Amniotic stem cell (primary cell): ENCODE measurements at places on chromosomes 7 and 10.

GRCh38 chr10:50312464-50313437 lies 61.4 kb upstream of the ASAH2 start:
- DNase-seq, result no peak

- no peak for DNase-seq
These were observed 1.3 kb upstream of the PAPSS2 start for GRCh38 chr10:87658321-87658795.

DNA sequence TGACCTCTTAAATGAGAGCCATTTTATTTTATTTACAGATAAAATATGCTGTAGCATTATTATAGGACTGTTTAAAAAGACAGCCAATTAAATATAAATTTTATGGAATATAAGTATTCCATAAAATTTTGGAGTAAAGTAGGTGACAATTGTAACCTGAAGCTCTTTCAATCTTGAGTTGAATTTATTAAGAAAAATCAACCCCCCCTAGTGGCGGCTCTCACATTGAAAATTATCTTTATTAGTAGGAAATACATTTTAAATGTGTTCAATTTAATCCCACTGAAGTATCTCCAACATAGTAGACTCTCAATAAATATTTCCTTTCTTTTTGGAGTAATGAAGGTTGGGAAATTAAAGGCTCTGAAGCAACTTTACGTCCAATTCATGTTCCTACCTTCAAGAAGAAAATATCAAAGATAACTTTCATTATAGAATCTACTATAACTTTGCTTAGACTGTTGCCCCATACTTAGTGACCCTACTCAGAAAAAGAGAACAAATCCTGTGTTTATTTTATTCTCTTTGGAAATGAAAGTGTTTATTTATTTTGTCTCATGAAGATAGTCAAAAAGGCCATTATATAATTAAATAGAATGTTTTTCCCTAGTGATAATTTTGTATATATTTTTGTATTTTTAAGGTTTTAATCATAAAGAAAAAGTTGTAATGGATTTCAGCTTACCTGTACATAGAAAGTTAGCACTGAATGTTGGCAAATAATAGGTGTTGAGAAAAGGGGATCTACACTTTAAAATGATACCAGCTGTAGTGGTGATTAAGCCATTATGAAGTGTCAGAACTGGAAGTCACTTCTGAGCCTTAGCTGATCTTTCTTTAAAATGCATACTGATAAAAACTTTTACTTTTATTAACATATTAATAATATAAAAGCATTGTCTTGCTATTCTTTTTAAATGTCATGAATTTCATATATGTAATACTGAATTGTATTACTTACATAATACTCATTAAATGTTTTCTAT lies 3.3 kb downstream of the AHR start:
- peak; percentile 30 for DNase-seq

- no peak for DNase-seq
These were observed 111.4 kb downstream of the INPP5A start for GRCh38 chr10:132648851-132649528.

GRCh38 chr10:104326991-104327610 lies 11.2 kb downstream of the ITPRIP start:
- DNase-seq, result no peak

GRCh38 chr10:31322647-31323046 lies 3.6 kb downstream of the ZEB1 start:
- DNase-seq, result no peak

DNA sequence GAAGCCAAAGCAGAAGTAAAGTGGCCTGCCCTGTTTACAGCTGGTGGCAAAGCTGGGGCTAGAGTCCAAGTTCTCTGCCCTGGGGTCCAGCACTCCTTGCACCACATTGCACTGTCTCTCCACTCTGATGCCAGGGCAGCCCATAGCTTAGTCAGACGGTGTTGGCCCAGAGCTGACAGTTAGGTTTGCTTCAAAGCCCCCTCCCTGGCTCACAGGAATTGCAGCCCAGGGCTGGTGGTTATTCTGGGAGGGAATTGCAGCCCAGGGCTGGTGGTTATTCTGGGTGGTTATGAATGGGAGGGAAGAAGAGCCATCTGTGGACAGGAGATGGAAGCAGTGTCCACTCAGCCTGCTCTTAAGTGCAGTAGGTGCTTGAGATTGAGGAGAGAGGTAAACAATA lies 88.9 kb downstream of the SCRN1 start:
- DNase-seq, result no peak

DNA sequence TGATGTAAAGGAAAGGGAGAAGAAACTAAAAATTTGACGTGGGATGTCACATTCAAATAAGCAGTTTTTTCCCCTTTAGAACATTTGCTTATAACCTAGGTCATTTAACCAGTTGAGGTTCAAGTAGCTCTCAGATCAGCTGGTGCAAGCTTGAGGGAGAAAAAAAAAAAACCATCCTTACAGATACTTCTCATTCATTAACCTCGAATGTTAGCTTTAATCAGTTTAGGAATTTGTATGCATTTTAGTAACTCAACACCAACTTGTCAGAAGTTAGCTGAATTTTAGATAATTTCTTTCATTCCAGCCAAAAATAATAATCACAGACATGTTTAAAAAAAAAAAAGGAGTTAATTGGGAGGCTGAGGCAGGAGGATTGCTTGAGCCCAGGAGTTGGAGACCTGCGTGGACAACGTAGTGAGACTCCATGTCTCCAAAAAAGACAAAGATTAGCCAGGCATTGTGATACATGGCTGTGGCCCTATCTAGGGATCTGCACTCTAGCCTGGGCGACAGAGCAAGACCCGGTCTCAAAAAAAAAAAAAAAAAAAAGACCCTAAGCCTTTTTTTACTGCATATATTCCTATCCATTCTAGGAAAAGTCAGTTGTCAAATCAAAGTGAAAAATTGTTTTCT lies 46.2 kb downstream of the BMPR1A start:
- no peak for DNase-seq

DNA sequence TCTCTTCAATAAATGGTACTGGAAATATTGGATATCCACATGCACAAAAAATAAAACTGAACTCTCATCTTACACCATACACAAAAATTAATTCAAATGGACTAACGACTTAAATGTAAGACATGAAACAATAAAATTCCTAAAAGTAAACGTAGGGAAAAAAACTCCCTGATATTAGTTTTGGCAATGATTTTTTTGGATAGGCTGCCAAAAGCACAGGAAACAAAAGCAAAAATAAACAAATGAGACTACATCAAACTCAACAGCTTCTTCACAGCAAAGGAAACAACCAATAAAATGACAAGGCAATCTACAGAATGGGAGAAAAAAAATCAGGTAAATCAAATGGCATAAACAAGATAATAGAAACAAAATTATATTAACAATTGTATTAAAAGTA lies 65.7 kb downstream of the ORC5 start:
- no peak for DNase-seq

DNA sequence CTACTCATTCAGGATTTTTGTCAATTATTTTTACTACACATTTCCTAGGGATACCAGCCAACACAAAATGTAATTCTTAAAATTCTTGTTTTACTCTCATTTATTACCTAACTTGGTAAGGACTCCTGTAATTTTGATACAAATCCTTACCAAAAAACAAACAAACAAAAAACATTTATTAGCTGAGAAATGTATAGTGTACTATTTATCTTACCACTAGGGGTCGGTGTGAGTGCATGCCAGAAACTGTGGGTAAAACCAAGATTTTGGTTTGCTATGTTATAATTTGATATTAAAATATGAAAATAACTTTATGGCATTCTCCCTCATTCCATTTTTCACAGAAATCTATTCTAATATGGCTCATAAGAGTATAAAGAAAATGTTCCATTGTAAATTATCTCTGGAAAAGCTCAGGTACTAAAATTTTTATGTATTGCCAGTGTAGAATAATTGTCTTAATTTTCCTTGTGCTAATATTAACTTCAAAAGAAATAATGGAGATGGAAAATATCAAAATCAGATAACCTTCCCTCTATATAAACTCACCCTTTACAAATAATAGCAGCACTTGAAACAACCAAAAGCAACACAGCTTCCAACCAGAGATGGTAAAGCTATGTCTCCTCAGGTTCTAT lies 290.8 kb upstream of the PCDH15 start:
- no peak for DNase-seq

- DNase-seq, result no peak
These were observed 15.8 kb upstream of the BNIP3 start for GRCh38 chr10:131997366-131998049.

- DNase-seq, result no peak
These were observed 91.3 kb downstream of the SCRN1 start for GRCh38 chr7:29898301-29898700.

GRCh38 chr7:33981671-33982424 lies 76.5 kb downstream of the BMPER start:
- no peak for DNase-seq

DNA sequence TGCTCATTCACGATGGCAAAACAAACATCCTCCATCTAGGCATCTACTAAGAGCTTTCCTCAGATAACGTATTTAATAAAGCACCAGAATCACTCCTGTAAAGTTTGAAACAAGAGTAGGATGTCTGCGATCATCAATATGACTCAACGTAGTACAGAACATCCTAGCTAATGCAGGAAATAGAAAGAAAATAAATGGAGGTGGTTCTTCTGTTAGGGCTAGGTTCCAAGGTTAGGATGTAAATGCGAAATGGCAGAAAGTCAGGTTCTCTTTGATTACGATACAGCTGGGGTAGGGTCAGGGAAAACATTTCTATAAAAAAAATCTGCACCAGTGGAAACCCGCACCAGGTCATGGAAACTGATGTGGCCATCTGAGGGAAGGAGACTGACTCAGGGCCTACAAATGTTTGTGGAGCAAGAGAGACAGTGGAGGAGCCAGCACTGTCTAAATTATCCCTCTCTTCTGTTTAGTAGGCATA lies 29.1 kb downstream of the CCDC6 start:
- no peak for DNase-seq

DNA sequence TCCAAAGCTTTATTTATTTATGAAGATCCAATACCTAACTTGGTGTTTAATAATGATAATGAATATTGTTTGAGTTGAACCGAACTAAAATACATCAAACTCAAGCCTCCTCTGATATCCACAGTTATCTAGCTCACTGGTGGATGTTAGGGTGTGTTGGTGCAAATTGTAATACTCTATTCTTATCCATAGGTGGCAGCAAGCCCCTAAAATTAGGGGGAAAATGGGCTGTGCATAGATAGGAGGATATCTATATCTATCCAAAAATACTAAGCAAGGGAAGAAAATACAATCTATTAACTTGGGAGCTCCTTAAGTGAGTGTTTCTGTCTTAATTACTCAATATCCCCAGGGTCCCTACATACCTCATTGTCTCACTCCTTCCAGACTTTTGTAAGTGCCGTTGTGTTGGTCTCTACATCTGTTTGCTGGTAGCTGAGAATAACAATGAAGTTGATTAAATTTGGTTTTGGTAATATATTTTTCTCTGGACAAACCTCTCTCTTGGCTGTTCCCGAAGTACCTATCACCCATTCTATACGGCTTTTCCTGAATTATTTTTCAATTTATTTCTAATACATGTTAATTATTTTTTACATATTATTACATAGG lies 55.0 kb upstream of the VWDE start:
- DNase-seq, result no peak

- DNase-seq, result peak; percentile 12
These were observed 457.6 kb upstream of the KLF6 start for GRCh38 chr10:4242561-4243035.

GRCh38 chr7:105353752-105354328 lies 34.9 kb downstream of the SRPK2 start:
- no peak for DNase-seq

GRCh38 chr7:82530361-82530760 lies 86.8 kb upstream of the CACNA2D1 start:
- DNase-seq, result no peak

DNA sequence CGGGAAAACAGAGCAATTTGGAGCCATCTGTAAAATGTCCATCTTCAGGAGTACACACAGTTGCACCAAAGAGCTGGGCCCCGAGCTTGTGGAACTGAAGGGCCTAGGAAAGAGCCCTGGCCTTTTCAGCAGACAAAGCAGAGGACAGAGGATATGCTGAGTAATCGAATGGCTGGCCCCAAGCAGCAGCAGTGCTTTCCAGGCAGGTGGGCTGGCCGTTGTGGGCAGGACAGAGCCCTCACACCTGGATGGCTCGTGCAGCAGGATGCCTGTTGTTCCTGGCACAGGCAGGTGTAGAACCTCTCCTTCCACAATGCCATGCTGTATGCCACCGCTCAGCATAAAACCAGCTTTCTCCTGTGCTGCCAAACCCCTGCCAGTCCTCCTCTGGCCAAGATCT lies 32.5 kb upstream of the TNS3 start:
- no peak for DNase-seq

DNA sequence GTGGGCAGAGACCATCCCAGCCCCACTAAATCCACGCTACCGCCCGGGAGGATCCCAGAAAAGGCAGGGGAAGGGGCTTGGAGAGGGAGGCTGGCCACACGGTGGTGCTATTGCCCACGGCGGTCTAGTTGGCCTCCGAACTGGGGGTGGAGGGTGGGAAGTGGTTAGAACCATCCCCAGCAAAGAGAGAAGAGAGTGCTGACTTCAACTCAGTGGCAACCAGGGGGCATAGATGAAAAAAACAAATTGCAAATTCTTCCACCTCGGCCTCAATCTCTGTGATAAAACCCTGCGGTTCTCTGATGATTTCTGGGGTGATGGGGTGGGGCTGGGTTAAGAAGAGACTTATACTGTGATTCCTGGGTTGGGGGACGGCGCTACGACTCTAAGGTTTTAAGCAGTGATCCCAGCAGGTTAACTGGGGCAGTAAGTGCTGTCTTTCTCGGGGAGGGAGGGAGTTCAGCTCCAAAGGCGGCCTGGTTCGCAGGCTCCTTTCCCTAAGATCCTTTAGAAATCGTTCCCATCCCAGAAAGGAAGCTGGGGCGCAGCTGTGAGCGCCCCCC lies 154.5 kb upstream of the LYZL2 start:
- peak; percentile 81 for DNase-seq

GRCh38 chr7:64101126-64101942 lies 56.1 kb downstream of the ZNF727 start:
- no peak for DNase-seq

DNA sequence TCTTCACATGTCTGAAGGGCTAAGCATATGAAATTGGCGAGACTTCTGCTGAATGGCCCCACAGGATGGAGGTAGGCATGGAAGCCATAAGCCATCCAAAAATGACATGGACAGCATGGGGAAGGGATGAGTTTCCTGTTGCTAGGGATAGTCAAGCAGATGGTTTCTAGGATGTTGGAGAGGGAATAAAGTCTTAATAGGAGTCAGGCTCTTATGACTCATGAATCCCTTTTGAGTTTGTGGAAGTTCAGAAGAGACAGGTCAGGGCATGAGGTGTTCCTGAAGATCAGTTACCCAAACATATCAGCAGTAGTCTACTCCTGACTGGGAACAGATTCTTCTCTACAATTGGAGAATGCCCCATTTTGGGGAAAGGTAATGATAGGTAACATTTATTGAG lies 243.9 kb downstream of the REEP3 start:
- DNase-seq, result no peak

GRCh38 chr10:70575874-70576802 lies 26.4 kb downstream of the PRF1 start:
- no peak for DNase-seq

- DNase-seq, result no peak
These were observed 11.0 kb upstream of the PDCD4 start for GRCh38 chr10:110860576-110861241.

DNA sequence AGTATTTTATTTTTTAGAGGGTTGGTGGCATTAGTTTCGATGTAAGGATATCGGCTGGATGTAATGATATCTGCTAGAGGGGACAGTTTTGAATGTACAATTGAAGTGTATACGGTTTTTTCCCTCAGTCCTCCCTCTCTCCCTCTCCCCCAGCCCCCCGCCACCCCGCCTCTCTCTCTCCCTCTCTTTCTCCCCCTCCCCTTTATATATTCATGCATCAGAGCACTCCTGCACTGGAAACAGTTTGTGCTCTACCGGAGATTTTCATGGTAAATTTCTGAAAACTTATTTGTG lies 1.6 kb downstream of the GLCCI1 start:
- DNase-seq, result no peak

GRCh38 chr7:93578762-93579161 lies 4.2 kb upstream of the CALCR start:
- no peak for DNase-seq
